ENCODE measurements at places on chromosomes 7 and 10. TPM values are rescaled to one million over a fixed set of nuclear protein-coding genes. Genes with fewer than 3 reads are reported as not detected.

DNA sequence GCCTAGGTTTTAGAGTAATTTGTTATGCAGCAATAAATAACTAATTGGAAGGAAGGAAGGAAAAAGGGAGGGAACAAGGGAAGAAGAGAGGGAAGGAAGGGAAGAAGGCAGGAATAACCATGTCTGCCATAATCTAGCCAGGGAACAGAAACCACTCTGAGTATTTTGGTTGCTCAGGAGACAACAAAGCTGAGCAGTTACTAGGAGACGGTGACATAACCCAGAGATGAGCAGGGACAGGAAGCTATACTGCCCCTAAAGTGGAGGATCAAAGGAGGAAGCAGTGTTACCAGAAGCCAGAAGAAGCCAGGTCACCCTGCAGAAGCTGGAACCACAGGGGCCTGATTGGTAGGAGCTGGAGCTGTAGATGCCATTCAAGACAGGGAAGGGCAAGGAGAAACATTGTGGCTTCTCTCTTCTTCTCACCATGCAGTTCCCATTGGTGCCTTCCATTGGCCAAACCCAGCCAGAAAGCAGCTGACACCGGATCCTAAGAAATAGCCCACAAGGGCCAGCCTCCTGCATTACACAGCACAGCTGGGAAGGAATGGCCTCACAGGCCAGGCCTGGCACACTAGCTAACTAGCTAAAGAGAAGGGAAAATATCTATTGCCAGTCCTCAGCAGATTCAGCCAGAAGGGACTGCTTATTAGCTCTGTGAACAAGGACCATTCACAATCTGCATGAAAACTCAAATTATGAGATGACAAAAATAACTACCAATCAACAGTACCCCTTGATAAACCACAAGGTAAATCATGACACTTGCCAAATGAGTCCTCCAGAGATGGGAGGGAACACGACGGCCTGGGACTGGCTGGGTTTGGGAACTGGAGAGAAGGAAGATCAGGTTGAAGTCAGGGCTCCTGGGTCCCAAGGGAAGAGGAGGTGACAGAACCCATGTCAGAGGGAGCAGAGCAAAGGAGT lies 184.5 kb upstream of the NFE2L3 start:
- no peak for DNase-seq

The GLI3 gene
- total RNA-seq = 4.4 TPM

The HOXA10 gene
- 12.8 TPM for total RNA-seq

The PLEKHS1 gene
- total RNA-seq = not detected

The RAMP3 gene
- not detected for total RNA-seq
